Skin of body (tissue), 3 donors: ENCODE measurements at places on chromosomes 1 and 21. TPM values are rescaled to one million over a fixed set of nuclear protein-coding genes. Genes with fewer than 3 reads are reported as not detected.

DNA sequence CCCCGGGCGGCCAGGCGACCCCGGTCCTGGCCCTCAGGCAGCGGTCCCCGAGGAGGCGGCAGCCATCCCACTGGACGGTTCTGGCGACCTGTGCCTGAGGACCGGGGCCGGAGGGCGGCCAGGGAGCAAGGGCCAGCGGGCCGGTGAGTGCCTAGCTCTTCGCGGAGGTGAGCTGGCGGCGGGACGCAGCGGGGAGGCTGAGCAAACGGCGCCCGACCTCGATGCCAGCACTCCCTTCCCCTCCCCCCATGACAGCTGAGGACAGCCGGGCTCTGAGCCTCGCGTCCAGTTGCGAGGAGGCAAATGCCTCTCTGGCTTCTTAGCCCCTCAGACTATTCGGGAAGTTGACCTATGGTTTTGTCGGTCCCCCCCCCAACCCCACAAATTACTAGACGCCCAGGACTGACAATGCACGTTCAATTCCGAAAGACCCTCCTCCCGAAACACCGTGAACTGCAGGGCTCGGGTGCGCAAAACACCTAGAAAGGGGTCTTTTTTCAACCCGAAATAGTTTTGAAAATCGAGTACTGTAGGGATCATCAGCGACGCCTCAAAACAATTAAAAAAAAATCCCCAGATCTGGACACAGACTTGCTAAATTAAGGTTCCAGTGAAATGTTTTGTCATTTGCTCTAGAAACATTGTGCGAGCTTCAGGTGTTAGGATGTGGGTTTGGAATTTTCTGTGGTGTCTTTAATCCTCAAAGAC lies 8.3 kb downstream of the CDKN2C start:
- no peak for DNase-seq

DNA sequence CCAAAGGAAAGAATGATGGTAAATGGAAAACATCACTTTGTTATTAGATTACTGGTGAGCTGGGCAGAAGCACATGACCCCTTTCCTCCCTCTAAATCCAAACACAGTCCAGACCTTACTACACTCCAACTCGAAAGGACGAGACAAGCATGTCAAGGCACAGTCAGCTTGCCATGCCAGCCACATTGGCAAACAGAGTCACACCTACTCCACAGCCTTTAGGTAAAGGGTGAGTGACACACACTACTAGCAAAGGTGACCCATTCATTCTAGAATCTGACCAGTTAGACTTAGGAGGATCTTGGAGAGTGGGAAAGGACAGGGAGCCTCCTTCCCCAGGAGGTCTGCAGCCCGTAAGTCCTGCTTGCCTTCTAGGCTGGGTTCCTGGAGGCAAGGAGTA lies 3.0 kb downstream of the SLC44A3 start:
- DNase-seq = no peak

DNA sequence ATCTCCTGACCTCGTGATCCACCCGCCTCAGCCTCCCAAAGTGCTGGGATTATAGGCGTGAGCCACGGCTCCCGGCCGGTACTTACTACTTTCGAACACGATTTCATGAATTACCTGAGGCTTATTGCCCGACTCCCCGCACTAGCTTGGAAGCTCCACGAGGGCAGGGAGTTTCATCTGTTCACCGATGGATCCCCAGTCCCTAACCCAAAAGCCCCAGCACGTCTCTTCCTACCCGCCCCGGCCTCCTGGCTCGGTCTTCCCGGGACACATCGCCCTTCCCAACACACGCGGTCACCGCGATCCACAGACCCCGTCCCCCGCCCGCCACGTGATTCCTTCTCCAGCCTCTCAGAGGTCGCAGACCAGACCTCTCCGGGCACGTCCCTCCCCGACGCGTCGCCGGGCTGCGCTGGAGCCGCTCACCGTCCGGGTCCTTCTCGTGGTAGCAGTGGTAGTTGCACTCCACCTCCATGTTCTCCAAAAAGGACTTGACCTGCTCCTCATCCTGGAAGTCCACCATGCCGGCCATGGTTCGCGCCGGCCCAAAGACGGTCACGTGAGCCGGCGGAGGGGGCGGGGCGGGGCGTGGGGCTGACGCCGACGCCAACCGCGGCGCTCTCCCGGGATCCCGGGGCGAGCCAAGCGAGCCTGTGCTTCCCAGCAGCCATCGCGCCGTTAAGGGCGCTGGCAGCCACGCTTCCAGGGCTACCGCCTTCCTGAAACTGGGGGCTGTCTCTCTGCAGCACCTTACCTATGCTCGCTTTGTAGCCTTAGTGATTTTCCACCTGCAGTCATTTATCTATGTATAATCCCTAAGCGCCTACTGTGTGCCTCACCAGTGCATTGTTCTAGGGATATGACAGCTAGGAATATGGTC lies at the start of gene COA7:
COA7 (minus strand) TSS at position 553 of the 880 bp plus-strand sequence; CDS start at position 532, 21 bp downstream.
- peak; percentile 55 for DNase-seq

GRCh38 chr1:41919131-41919530 lies 409 bp upstream of the HIVEP3 start:
- DNase-seq = no peak

DNA sequence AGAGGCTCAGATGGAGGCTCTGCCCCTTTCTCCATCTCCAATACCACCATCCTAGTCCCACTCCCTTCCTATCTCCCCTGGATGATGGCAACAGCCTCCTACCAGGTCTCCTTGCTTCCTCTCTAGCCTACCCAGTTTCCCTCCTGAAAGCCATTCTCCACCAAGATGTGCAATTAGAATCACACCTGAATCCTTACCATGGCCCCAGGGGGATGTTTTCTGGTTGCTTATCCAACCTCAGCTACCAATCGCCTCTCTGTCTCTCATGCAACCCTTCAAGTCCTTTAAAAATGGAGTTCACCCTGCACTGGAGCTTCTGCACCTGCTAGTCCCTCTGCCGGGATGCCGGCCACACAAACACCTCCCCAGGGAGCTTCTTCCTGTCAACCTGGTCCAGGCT lies 2.9 kb downstream of the RCAN1 start:
- no peak for DNase-seq

DNA sequence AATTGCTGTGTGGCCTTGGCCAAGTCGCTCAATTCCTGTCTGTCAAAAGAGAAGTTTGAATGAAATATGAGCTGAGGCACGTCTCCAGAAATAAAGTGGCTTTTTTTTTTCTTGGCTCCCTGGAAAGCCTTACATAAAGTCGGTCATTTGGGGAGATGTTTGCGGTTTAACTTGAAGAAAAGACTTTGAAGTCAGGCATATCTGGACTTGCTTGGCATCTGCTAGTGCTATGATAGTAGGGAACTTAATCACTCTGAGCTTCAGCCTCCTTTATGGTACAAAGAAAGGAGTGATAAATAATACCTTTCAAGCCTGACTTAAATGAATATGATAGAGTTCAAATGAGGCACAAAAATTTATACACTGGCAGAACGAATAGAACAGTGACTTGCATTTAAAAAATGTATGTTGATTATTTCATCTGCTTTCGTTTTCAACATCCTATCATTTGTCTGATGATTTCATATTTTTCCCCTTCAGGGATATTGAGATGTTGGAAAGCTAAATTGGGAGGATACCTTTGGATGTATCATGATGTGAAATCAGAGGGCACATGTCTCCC lies 60.2 kb downstream of the FASLG start:
- peak; percentile 14 for DNase-seq

DNA sequence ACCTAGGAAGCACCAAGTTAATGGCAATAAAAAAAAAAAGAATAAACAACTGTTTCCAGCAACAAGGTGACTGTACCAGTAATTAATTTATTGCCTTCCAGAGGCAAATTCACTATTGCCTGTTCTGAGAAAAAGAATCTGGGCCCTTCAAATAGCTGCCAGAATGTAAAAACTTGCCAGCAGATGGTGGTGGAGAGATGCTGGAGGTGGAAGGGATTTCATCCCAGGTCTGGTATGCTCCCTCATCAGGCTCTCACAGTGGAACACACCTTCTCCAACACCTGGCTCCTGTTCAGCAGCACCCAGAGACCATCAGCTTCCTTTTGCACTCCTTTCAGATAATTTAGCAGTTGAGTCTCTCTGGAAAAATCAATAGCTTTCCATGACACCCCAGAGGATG lies 792.9 kb upstream of the ADAMTS5 start:
- DNase-seq = no peak

GRCh38 chr1:27436204-27437159 lies 44.1 kb downstream of the GPR3 start:
- peak; percentile 43 for DNase-seq

DNA sequence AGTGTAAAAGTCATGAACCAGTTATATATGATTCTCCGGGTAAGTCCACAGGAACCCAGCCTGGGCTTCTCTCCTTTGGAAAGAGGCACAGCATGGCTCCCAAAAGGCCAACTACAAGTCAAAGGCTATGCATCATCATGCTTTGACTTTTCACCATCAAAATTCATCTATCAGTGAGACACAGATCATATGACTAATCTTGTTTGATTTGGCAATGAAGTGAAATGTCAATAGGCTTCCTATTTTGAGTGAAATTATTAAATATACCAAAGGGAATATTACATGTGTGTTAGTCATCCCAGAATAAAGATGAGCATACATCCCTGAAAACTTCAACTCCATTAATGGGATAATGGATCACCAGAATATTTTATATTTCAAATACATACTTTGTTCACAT lies 83.5 kb upstream of the ADGRL2 start:
- no peak for DNase-seq

DNA sequence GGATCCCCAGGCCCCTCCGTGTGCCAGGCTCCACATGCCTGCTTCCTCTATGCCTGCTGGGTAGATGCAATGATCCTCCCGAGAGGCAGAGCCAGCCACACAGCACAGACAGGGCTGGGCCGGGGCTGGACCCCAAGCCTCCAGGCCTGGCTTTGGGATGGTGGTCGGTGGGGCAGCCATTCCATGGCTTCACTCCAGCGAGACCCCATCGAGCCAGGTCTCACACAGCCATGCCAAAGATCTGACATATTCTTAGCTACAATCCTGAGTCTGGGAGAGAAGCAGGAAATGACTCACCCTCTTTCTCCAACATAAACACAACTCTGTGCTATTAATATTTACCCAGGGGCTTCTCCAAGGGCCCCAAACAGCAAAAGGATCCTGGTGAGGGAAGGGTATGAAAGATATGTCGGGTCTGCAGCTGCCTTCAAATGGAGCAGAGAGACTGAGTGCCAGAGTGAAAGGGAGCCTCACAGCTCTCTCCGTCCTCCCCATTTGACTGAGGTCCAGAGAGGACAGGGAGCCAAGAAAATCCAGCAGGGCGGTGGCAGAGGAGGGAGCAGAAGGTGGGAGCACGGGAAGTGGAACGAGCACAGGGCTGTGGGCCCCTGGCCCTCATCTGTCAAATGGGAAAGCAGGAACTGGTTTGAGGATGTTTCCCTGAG lies 639.5 kb downstream of the MATN1 start:
- DNase-seq = peak; percentile 16

- DNase-seq = no peak
Measured at GRCh38 chr1:16617778-16618580, 4.6 kb upstream of the NBPF1 start.

GRCh38 chr1:161070761-161071160 lies 1.1 kb upstream of the ARHGAP30 start:
- no peak for DNase-seq

DNA sequence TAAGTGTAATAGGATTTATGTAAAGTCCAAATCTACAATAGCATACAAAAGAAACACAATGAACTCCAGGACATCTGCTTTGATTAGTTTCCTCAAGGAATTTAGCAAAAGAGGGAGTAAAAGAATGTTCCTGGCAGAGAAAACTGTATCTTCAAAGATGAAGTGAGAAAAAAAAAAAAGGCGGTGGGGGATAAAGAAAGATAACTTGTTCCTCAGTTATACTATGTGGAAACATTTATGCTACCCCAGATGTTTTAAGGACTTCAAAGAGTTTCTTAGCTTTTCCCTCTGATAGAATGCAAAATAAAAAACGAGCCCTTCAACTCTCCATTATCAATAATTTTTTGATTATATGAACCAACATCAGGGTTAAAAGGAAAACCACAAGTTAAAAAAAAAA lies 908.9 kb upstream of the ADGRL2 start:
- DNase-seq = no peak

DNA sequence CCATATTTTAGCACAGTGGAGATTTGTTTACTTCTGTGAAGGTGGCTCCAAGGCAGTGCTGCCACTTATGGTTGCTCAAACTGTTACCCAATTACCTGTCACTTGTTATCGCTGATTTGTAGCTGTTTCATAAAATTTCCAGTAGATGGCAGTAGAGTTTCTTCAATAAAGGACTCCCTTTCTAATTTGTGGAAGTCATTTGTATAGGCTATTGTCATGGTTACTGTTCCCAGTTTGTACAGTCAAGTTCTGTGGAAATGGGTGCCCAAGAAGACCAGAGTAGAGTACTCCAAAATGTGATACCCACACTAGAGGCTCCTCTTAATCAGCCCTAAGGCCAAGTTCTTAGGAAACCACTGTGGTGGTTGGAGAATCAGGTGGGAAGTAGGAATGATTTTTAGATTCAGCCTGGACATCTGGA lies 186.1 kb downstream of the CLEC20A start:
- DNase-seq = peak; percentile 64

GRCh38 chr1:244971552-244972216 lies 107.3 kb upstream of the HNRNPU start:
- DNase-seq = no peak

DNA sequence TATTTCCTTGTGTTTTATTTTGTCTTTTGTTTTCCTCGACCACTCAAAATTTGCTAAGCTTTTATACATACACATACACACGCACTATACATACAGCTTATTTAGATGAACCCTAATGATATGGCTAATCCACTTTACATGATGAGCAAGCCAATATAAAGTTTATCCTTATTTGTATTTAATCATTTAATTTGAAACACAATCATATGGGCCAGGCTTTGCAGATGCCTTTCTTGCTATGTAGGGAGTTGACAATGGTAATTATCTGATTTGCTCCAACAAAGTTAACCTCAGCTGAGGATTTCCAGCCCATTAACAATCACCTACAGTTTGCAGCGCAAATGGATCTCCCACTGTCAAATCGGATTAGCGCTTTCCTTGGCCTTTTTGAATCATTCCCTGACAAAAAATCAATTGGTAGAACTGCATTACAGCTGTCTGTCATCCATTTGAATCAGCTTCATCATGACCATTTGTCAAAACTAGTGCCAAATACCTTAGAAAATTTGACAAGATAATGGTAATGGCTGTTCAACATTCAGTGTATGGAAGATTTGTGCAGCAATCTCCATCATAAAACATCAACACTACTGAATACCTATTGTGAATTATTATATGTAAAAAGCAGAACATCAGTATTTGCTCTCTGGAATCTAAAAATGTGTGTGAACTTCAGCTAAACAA lies 352.6 kb downstream of the MRPL39 start:
- DNase-seq = no peak

GRCh38 chr1:86015375-86015774 lies 141.2 kb downstream of the COL24A1 start:
- DNase-seq = no peak

- no peak for DNase-seq
Measured at GRCh38 chr21:16421007-16421406, 691.2 kb downstream of the USP25 start.

GRCh38 chr1:34131396-34132160 lies 33.5 kb downstream of the CSMD2 start:
- DNase-seq = no peak

- DNase-seq = no peak
Measured at GRCh38 chr1:234322979-234323378, 50.3 kb upstream of the COA6 start.

GRCh38 chr1:199208847-199209246 lies 570.0 kb downstream of the PTPRC start:
- no peak for DNase-seq

GRCh38 chr1:214861615-214862014 lies 220.9 kb upstream of the KCNK2 start:
- no peak for DNase-seq

Gene OR2L3
- not detected for total RNA-seq

Gene LRRC38
- 1.4 TPM for total RNA-seq

Gene RC3H1
- total RNA-seq = 24.5 TPM

Gene STK40
- 17.9 TPM for total RNA-seq

Gene ENO1
- total RNA-seq = 322 TPM

Gene PLEKHA6
- total RNA-seq = 4.1 TPM

Gene LCE2B
- total RNA-seq = 5.9 TPM

Gene RNPEP
- 20.2 TPM for total RNA-seq
